IPS DF 6.9 (cell line): ENCODE measurements at places on chromosomes 4 and X.

DNA sequence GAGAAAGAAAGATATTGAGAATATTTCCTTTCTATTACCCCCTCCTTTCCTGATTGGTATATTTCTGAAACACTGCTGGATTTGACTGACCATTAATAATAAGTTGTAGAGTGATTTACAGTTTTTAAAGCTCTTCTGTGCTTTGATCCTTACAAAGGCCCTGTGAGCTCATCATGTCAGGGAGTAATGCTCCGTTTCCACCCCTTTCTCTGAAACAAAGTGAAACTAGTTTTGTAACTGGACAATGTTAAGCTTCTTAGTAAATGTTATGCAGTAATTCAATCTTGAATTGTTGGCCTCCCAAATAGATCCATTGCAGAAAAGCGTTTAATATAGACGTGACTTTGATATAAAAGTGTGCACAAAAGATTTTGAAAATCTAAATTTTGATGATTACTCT lies 190.1 kb upstream of the GNPDA2 start:
- H3K4me1 ChIP-seq = no peaks in the 10 kb centered on the region
- DNase-seq = no peak
- H3K27me3 ChIP-seq = no peaks in the 10 kb centered on the region
- no peak overlapping the region for H3K4me3 ChIP-seq
- H3K27ac ChIP-seq = no peak overlapping the region

DNA sequence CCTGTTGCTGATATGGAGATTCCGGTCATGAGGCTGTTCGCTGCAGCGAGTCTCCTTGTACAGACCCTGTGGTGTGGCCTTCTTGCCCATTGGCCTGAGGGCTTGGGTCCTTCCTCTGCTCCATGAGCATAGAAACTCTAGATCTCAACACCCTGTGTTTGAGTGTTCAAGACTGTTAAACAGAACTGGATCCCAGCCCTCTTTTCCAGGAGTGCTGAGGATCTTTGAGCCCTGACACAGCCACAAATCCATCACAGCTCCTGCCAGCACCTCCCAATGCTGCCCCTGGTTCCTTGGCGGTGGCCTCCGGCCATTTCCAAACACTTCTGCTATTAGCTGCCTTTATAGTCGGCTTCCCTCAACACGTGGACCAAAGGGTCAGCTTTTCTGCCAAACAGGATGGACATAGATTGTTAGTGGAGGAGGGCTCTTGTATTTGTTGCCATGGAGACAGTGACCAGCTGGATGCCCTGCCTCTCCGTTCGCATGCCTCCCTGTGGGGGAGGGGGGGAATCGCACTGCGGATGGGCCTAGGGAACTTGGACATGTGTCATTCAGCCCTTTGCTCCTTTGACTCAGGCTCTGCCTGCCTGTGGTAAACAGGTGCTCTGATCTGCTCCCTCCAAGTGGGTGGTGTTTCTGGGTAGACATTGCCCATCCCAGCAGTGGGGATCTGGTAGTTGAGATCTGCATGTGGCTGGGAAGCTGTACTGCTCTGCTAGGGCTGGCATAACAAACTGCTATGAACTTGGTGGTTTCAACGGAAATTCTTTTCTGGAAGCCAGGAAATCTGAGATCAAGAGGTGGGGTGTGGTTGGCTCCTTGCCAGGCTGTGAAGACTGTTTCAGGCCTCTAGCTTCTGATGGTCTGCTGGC lies 6.9 kb upstream of the WDR1 start:
- no peak overlapping the region for H3K4me3 ChIP-seq
- no peaks in the 10 kb centered on the region for H3K36me3 ChIP-seq
- H3K4me1 ChIP-seq = peaks cover 2% of the 10 kb centered on the region; the same call in 1 of the 2 replicates
- H3K27me3 ChIP-seq = no peaks in the 10 kb centered on the region
- no peak overlapping the region for H3K27ac ChIP-seq

DNA sequence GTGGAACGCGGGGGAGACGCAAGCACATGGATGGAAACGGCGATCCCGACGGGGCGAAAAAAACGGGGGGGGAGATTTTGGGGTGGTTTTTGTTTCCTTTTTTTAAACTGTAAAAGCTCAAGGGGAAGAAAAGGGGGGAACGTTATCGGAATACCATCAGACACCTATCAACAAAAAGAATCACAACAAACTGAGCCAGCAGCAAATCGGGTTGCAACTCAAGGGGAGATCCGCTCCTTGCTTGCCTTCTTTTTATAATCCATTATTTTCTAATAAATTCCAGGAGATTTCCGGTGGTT lies 616 bp downstream of the MAML3 start:
- H3K27ac ChIP-seq = no peak overlapping the region
- no peak for DNase-seq
- peak overlapping the region; percentile 69; the same call in 1 of the 2 replicates for H3K4me3 ChIP-seq
- no peaks in the 10 kb centered on the region for H3K4me1 ChIP-seq
- H3K27me3 ChIP-seq = no peaks in the 10 kb centered on the region
- H3K36me3 ChIP-seq = no peaks in the 10 kb centered on the region

DNA sequence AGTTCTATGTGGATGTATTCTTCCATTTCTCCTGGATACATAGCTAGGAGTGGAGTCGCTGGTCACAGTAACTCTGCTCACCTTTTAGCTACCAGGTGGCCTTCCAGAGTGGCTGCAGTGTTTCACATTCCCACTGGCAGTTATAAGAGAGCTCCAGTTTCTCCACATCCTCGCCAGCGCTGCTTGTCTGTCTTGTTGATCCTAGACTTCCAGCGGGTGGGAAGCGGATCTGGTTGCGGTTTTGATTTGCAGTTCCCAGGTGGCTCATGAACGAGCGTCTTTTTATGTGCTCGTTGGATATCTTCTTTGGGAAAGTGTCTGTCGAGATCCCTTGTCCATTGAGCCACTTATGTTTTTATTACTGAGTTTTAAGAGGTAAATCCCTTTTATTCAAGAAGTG lies 11.6 kb downstream of the TACC3 start:
- H3K27ac ChIP-seq = no peak overlapping the region
- peaks cover 68% of the 10 kb centered on the region for H3K36me3 ChIP-seq
- H3K27me3 ChIP-seq = no peaks in the 10 kb centered on the region
- no peak for DNase-seq
- H3K4me3 ChIP-seq = no peak overlapping the region

DNA sequence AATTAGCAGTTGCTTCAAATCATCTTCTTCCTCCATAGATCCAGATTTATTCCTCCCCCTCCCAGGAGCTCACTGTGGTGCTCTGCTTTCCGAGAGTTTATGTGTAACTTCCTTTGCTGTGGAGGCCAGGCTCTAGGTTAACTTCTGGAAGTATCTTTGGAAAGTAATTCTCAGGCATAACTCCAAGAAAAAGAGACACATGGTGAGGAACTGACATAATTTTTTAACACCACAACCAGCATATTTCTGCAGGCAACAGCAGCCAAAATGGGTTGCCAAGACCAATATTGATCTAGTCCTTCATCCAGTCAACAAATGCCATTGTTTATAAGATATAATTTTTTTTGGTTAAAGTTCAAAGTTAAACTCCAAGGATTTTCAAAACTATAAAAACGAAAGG lies 114.5 kb upstream of the RBPJ start:
- peaks cover 3% of the 10 kb centered on the region for H3K4me1 ChIP-seq
- H3K4me3 ChIP-seq = no peak overlapping the region
- no peak for DNase-seq
- H3K27ac ChIP-seq = no peak overlapping the region
- H3K36me3 ChIP-seq = no peaks in the 10 kb centered on the region
- H3K27me3 ChIP-seq = no peaks in the 10 kb centered on the region

DNA sequence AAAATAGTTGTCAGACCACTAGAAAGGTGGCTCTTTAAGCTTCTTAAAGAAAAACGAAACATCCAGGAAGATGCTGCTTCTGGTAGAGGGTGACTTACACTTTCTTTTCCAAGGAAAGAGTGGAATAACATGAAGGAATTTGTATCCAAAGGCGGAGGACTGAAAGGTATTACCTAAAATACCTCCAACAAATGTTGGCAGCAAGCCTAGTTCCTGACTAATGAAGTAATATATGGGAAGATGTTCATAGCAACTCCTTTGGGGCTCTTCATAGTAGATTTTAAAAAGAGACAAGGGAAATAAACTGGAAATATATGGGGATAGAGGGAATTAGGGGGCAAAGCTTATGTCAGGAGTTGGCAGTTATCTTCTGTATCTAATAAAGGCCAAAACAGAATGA lies 116.2 kb downstream of the AASDH start:
- no peak overlapping the region for H3K4me3 ChIP-seq
- no peaks in the 10 kb centered on the region for H3K27me3 ChIP-seq
- no peaks in the 10 kb centered on the region for H3K4me1 ChIP-seq
- no peaks in the 10 kb centered on the region for H3K36me3 ChIP-seq
- H3K27ac ChIP-seq = no peak overlapping the region

DNA sequence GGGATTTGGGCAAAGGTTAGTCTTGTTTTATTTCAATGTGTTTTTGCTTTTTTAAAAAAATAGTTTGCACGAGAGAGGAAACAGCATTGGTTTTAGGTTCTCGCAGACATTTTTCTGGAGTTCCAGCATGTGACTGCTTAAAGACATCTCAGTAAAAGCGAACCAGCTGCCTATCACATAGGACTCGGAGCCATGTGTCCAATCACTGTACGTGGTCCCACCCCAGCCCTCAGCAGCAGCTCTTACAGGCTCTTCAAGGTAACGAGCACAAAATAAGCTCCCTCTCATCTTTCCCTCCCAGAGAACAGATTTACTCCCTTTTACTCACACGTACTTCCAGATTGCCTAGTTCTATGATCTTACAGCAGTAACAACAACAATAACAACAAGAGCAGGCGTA lies 68.7 kb downstream of the MCF2 start:
- DNase-seq = no peak
- H3K36me3 ChIP-seq = no peaks in the 10 kb centered on the region
- H3K4me3 ChIP-seq = no peak overlapping the region
- H3K27me3 ChIP-seq = no peaks in the 10 kb centered on the region
- H3K27ac ChIP-seq = no peak overlapping the region

GRCh38 chr4:108301545-108302251 lies 133.0 kb upstream of the LEF1 start:
- H3K4me1 ChIP-seq = no peaks in the 10 kb centered on the region
- H3K27me3 ChIP-seq = no peaks in the 10 kb centered on the region
- H3K4me3 ChIP-seq = no peak overlapping the region
- DNase-seq = no peak

- H3K36me3 ChIP-seq = no peaks in the 10 kb centered on the region
- H3K27me3 ChIP-seq = no peaks in the 10 kb centered on the region
Measured at GRCh38 chrX:104696667-104697066, 130.7 kb downstream of the IL1RAPL2 start.

GRCh38 chr4:114200026-114200425 lies 220.6 kb upstream of the ARSJ start:
- no peaks in the 10 kb centered on the region for H3K4me1 ChIP-seq
- no peak for DNase-seq
- no peaks in the 10 kb centered on the region for H3K36me3 ChIP-seq
- H3K27ac ChIP-seq = no peak overlapping the region
- no peaks in the 10 kb centered on the region for H3K27me3 ChIP-seq

GRCh38 chr4:154738426-154738825 lies 5.4 kb upstream of the LRAT start:
- H3K4me1 ChIP-seq = peaks cover 5% of the 10 kb centered on the region; the same call in 1 of the 2 replicates

GRCh38 chr4:37648084-37648817 lies 37.9 kb downstream of the RELL1 start:
- H3K36me3 ChIP-seq = no peaks in the 10 kb centered on the region; the same call in 1 of the 2 replicates
- H3K27ac ChIP-seq = no peak overlapping the region
- DNase-seq = no peak
- peaks cover 6% of the 10 kb centered on the region for H3K4me1 ChIP-seq
- no peak overlapping the region for H3K4me3 ChIP-seq

GRCh38 chrX:109874548-109874947 lies 128.4 kb upstream of the TMEM164 start:
- H3K4me3 ChIP-seq = no peak overlapping the region
- no peaks in the 10 kb centered on the region for H3K27me3 ChIP-seq
- H3K36me3 ChIP-seq = no peaks in the 10 kb centered on the region

- DNase-seq = no peak
- H3K27ac ChIP-seq = no peak overlapping the region
- no peaks in the 10 kb centered on the region for H3K36me3 ChIP-seq
Measured at GRCh38 chrX:11064851-11065600, 46.1 kb upstream of the HCCS start.

DNA sequence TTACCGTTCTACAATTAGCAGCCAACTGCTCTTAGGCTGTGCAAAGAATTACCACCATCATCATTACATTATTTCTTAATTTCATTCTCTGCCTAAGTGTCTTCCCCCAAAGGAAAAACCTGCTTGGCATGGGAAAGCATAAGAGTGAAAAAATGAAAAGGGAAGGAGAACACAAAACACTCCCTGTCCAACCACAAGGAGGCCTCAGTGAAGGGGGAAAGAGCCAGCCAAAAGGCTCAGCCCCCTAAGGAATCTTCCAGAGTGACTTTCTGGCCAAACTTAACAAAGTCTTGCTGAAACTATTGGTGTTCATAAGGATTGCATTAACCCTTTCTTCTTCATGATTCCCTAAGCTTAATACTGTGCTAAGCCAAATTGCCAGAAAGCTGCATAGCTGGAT lies 287.4 kb downstream of the SMARCA1 start:
- H3K27me3 ChIP-seq = no peaks in the 10 kb centered on the region
- no peaks in the 10 kb centered on the region for H3K36me3 ChIP-seq
- H3K4me3 ChIP-seq = no peak overlapping the region
- H3K27ac ChIP-seq = no peak overlapping the region
- DNase-seq = no peak

DNA sequence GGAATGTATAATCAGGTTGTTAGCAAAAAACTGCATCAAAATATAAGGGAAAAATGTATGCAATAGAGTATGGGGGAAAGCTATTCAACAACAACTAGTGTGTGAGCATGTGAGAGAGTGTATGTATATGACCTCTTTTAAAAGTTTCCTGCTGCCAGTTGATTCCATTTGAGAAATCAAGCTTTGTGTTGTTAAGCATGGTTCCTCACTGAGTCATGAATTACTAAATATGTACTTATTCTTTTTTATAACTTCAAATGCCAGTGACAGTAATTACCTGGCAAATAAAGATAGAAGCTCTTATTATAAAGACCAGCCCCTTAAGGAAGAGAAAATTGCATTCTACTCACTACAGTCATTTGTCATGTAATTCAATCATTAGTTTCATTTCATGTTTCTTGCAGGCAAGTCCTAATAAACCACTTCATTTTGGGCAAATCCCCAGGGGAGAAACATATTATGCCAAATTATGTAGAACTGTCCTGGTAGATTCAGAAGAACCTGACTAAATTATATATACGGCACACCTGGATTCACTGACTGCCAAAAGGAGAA lies 19.2 kb downstream of the RASGEF1B start:
- H3K27ac ChIP-seq = no peak overlapping the region
- no peaks in the 10 kb centered on the region for H3K4me1 ChIP-seq
- no peak overlapping the region for H3K4me3 ChIP-seq
- H3K36me3 ChIP-seq = no peaks in the 10 kb centered on the region

DNA sequence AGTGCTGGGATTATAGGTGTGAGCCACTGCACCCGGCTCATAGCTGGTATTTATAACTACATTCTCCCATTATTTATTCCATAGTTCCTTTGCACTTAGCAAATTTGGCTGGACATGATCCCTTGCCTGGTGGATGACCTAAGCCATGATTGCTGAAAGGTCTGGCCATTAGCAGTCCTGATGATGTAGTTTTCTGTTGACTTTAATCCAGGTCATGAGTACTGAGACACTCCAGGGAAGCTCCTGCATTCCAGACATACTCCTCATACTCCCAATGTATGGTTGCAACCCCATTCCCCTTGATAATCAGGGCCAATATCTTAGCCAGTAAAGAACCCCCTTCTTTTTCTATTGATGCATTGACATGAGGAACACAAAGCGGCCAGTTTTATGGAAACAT lies 24.4 kb upstream of the MGST2 start:
- no peak overlapping the region for H3K4me3 ChIP-seq
- H3K36me3 ChIP-seq = no peaks in the 10 kb centered on the region
- H3K27me3 ChIP-seq = no peaks in the 10 kb centered on the region

- H3K27ac ChIP-seq = no peak overlapping the region
- H3K4me1 ChIP-seq = 0 out of 2 replicates have a peak, but pooled peaks cover 2% of the 10 kb centered on the region
- no peak for DNase-seq
Measured at GRCh38 chrX:45980726-45981125, 564.5 kb downstream of the ZNF674 start.
